Activated T-cell treated with anti-CD3 and anti-CD28 coated beads, Interleukin-2, amount 50 U/mL, for 72 hours (primary cell): ENCODE measurements at places on chromosomes 1 and 21.
A peak's percentile ranks its signal among the peaks of the same experiment; 100 is the strongest.

DNA sequence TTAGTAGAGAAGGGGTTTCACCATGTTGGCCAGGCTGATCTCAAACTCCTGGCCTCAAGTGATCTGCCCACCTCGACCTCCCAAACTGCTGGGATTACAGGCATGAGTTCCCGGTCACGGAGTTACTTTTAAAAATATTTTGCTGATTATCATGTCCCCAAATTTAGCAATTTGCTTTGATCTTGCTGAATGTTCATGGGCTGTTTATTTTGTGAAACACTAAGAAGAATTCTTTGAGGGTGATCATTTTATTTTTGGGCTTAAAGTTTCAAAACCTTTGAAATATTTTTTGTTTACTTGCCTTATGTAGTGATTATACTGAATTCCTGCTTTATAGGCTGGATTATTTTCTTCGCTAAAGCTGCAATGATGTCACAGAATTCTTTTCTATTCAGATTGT lies 11.4 kb upstream of the LAMC1 start:
- DNase-seq: no peak

DNA sequence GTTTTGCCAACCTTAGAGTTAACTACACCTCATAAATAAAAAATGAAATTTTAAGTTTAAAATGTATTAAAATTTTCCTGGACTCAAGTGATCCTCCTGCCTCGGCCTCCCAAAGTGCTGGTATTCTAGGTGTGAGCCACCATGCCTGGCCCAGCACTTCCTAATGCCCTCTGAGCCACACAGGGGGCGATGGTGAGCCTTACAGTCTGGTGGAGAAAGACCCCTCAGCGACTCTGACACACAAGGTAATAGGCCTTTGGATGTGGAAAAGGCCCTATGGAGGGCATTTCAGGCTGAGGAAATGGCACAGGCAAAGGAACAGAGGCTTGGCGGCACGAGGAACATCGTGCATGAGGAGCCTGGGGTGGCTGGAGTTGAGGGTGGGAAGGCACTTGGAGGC lies 6.7 kb downstream of the CITED4 start:
- no peak for DNase-seq

DNA sequence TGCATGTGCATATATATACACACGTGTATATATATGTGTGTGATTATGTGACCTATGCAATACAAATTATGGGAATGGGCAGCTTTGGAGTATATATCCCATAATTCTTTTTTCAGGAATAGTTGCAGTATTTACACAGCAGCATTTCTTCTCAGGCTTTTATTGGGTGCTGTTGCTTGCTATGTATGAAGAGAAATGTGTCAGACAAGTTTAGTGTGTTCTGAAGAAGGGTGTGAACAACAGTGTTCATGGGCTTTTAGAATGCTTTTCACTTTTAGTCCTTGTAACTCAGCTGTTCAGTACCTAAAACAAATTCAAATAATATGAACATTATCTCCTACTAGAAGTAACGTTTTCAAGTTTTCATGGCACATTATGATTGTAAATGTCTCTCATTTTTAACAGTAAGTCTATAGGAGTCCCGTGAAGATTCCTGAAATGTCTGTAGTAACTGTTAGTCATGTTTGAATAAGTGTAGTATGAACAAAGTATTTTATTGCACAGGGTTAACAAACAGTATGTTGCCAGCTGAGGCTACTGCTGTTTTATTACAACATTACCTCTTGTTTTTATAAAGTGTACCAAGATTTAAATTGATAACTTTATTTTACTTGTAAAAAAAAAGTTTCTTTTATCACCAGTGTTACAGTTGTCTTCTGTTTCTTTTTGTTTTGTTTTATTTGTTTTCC lies 42.5 kb downstream of the TMED5 start:
- no peak for DNase-seq

DNA sequence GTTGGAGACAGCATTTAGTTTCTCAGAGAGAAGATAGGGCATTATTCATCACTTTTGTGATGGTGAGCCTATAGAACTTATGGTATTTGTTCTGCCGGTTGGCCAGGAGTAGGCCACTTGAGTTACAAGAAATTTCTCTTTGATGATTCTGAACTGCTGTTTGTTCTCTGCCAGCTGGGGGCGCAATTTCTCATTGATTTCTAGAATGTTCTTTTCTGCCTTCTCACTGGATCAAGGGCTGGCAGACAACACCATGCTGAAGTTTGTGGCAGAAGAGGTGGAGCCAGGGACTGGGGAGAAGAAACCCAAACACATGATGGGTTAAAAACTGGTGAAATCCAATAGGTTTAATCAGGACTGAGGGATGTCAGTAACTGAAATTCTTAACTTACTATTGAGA lies 360.6 kb downstream of the FAM72C start:
- peak; percentile 19 for DNase-seq

DNA sequence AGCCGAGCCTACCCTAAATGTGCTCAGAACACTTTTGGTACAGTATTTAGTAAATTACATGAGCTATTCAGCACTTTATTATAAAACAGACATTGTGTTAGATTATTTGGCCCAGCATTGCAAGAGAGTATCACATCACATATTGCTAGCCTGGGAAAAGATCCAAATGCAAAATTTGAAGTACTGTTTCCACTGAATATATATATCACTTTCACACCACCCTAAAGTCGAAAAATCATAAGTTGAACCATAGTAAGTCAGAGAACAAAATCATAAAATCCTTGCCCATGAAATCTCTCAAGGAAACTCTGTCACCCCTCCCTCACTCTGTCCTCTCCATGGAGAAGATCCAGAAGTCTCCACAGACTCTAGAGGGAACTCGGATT lies 33.1 kb downstream of the RGS8 start:
- DNase-seq: no peak

DNA sequence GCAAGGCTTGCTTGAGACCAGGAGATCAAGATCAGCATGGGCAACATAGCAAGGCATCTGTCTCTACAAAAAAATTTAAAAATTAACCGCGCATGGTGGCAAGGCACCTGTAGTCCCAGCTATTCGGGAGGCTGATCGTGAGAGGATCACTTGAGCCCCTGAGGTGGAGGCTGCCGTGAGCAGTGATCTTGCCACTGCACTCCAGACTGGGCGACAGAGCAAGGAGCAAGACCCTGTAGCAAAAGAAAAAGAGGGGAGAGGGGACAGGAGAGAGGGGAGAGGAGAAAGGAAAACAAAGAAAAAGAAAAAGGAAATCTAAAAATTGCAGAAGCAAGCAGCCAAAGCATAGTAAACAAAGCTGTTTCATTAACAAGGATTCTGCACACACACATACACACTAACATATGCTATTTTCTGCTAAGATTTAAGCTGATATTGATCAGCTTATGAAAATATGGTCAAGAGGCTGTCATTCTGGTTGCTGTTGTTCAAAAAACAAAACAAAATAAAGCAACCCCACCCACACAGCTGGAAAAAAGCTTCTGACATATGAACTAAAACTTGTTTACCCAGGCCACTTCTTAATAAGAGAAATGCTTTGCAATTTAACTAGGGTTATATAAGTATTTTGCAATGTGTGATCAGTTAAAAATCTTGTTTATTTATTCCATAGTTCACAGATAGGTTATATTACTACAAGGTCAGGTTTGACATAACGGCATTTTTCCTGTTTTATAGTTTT lies 1.8 kb downstream of the ARNT start:
- no peak for DNase-seq

DNA sequence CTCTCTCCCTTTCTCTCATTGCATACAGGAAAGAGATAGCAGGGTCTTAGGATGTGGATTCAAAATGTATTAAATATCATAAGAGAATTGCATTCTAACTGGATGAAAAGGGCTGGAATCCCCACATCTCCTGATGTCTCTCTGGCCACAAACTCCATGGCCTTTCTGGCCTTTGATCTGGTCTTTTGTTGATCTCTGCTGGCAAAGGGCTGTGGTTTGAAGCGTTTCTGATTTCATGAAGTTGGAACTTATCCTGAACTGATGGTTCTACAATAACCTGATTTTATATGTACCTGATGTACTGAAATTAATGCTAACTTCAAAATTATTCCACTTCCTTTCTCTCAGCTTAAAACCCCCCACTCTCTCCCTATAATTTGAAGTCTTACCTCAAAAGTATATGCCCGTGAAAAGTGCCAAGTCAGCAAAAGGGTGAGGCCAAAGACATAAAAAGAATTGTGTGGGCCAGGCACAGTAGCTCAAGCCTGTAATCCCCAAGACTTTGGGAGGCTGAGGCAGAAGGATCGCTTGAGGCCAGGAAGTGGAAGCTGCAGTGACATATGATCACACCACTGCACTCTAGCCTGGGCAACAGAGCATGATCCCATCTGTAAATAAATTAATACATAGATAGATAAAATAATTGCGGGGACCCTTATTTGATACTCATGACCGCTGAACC lies 6.4 kb upstream of the KIF14 start:
- no peak for DNase-seq

DNA sequence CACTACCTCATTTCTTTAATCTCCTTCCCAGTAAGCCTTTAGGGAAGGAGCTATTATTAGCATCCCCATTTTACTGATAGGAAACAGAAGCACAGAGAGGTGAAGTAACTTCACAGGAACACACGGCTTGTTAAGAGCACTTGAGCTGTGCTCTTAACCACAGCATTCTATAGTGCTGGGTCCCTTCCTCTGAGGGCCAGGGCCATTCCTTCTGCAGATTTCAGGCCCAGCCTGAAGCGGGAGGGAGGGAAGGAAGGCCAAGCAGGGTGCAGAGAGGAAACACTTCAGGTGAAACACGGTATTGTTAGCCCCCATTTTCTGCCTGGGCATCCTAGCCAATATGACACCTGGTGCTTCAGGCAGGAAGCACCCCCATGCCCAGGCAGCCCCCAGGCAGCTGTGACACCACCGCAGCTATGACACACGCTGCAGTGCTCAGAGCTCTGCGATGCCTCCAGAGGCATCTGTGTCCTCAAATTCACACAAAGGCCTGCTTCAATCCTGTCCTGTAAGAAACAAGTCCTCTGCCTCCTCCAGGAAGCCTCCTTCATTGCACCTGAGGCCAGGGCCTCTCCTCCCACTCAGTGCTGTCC lies 4.5 kb upstream of the EXTL1 start:
- no peak for DNase-seq

DNA sequence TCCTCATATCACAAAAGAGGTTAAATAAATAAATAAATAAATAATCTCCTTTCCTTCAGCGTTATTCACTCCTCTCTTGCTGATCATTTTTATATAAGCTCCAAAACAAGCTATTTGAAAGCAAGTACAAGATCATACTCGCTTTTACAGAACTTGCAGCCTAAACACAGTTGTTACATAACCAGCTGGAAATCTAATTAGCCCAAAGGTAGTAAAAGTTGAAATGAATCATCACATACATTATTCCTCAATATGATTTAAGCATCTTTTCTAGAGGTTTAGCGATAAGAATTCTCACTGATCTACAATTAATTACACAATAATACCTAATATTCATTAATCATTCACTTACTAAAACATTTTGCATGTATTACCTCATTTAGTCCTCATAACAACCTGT lies 160.2 kb downstream of the COP1 start:
- DNase-seq: no peak

GRCh38 chr21:36854391-36854790 lies 112.1 kb downstream of the HLCS start:
- peak; percentile 59 for DNase-seq

- no peak for DNase-seq
These were observed 15.2 kb upstream of the ST3GAL3 start for GRCh38 chr1:43691871-43692815.

- DNase-seq: no peak
These were observed 19.0 kb downstream of the KDM4A start for GRCh38 chr1:43668956-43669355.
